Globus pallidus (tissue), 1 donor: ENCODE measurements at places on chromosomes 12 and 14.

- DNase-seq = no peak
Measured at GRCh38 chr12:47698055-47698454, 7.8 kb downstream of the RPAP3 start.

- DNase-seq = no peak
Measured at GRCh38 chr12:66999141-66999540, 270.0 kb upstream of the CAND1 start.

GRCh38 chr14:26403760-26404159 lies 194.1 kb downstream of the NOVA1 start:
- no peak for DNase-seq

DNA sequence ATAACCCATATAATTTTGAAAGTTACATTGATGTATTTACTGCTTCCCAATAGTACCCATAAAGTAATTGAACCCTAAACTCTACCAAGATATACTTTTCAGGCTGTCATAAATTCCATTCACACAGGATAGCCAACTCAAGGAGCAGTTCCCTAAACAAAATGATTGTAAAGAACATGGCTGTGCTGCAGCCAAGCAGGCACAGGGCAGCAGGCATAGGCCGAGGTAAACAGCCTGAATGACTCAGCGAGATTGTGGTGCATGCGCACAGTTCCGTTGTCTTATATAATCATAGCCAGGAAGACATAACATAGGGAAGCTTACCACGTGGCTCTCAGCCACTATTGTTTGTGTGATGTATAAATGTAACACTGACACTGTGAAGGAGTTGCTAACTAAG lies 344.9 kb downstream of the FSCB start:
- DNase-seq = no peak

DNA sequence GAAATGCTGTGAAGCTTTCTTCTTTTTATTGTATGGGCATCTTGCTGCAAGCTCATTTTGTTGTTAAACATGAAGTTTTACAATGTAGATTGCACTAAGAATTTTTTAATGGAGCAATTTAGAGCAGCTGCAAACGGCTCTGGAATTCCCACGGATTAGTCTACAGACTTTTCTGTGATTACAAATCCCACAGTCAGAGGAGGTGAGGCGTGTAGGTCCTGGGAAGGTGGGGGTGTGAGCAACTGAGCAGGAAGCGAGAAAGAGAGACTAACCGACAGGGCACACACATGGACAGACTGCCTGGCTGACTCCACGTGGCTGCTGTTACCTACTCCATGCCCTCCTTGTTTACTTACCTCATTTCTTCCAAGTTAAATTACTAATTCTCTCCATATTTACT lies 348.5 kb downstream of the NPAS3 start:
- no peak for DNase-seq

DNA sequence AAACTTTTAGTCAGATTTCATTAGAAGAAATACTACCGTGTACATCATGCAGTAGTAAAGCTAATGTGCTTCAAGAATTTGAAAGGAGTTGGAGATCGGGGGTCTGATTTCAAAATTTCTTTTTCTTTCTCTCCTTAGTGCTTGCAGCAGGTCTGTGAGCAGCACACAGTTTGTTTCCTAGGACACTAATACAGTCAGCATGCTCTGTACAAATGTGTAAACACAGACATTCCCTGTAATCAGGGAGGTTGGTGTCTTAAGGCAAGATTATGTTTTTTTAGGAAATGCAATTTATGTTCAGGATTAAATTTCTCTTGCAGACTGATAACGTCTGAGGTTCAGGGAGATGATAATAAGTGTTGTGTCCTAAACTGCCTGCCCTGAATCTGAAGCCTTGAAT lies 142.7 kb downstream of the ALX1 start:
- no peak for DNase-seq
